ENCODE measurements at places on chromosomes 12 and 14. TPM values are rescaled to one million over a fixed set of nuclear protein-coding genes. Genes with fewer than 3 reads are reported as not detected.

The NANOG gene
- total RNA-seq, result under 0.01 TPM

The EML1 gene
- total RNA-seq, result 38.0 TPM

The RNF212B gene
- not detected for total RNA-seq

The NUDT14 gene
- 15.9 TPM for total RNA-seq

The TAS2R9 gene
- total RNA-seq, result not detected

The PLEKHG7 gene
- total RNA-seq, result not detected

The SERPINA1 gene
- total RNA-seq, result 0.29 TPM

GRCh38 chr12:14716848-14717444 lies 20.5 kb upstream of the GUCY2C start:
- peak; percentile 87 for DNase-seq

GRCh38 chr12:128603573-128604115 lies 220.1 kb downstream of the SLC15A4 start:
- DNase-seq, result no peak

DNA sequence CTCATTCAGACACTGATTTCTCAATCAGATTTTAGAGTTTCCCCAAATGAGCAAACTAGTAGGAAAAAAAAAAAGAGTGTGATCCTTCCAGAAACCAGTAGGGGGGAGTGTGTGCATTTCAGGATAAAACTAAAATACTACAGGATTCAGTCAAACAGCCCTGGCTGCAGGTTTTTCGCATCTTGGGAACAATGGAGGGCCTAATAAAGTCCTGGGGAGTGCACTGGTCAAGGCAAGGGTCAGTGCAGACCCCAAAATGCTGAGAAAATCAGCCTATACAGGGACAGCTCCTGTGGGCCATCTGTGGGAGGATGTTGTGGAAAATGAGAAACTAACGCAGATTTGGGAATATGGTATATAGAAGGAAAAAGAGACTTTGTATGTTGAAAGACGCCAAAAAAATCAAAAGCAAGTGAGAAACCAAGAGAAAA lies 22.2 kb upstream of the ABCD4 start:
- no peak for DNase-seq

DNA sequence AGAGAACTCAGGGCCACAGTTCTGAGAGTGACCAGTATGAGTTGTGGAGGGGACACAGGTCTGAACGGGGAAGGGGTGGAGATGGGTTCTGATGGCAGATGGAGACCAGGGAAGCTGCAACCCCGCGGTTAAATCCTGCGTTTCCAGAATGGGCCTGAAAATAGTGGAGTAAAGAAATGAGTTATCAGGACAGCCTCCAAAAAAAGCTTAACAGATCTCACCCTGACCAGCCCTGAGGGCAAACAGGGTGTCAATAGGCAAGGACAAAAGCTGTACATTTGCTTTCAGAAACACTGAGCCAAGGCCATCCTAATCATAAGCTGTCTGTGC lies 555 bp upstream of the RTN1 start:
- DNase-seq, result peak; percentile 64

DNA sequence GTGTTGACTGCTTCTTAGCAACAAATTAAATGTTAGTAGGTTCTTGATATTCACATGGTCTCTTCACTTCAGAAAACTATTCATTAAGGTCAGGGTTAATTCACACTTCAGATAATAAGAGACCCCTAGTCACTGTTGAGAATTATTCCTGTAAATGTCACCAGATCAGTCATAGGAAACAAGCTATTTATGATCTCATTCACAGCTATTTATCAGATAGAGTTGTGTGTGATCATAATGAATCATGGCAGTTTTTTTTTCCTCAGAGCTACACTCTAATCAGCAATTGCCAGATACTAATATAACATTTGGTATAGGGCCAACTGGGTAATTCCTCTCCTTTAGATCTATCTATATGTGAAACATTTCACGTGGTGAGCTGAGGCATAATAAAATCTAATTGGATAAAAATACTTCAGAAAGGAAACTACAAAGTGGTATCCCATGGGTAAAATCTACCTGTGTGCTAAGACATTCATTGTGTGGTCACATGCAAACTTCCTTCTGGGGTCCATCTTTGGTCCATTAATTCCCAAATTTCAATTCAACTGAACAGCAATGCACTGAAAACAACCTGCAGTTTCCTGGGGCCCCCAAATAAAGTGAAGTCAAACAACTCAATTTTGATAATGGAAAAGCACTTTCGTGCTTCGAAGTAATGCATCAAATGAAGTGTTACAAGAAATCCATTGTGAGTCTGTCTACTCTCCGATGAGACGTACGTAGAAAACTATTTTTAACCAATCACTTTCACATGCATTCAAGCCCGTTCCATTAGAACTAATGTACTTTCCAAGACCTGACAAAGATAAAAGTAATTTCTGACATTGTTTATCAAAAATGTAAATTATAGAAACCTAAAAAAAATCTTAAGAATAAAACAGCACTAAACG lies 197.0 kb downstream of the ACSS3 start:
- no peak for DNase-seq

GRCh38 chr14:49008363-49008762 lies 577.8 kb downstream of the RPS29 start:
- no peak for DNase-seq

- no peak for DNase-seq
Measured at GRCh38 chr14:87148655-87149054, 844.3 kb downstream of the GALC start.

- no peak for DNase-seq
Measured at GRCh38 chr12:66035288-66035966, 95.1 kb downstream of the LLPH start.

DNA sequence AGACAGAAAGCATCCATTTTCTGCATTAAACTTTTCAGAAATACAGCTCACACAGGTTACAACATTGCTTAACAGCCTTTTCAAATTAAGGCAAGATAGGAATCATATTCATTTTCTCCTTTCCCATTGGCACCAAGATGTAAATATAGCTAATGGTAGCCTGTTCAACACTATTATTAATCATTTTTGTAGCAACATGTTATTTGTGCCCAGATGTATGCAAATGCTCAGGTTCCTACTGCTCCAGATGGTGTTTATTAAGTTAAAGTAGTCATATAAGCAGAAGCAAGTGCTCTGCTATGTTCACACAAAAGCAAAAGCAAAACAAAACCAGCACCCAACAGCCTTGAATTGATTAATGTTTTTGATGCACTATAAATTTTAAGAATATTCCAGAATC lies 1110.6 kb downstream of the SLC6A15 start:
- no peak for DNase-seq

DNA sequence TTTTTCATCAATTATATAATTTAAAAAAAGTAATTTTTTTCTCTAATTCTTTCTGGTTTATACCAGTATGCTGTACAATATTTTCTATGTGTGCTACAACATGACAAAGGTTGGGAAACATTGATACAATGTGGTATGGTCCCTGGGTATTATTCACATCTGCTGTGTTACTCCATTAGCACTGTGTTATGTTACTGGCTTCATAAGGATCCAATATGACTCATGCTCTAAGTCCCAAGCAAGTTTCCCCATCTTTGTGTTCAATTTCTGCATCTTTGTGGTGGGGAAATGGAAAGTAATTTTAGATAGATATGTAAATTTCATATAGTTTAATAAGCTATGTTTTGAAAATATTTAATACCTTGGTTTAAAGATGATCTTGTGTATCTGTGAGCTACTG lies 35.8 kb downstream of the FBXO33 start:
- DNase-seq, result no peak

GRCh38 chr14:78107166-78107565 lies 63.0 kb upstream of the NRXN3 start:
- DNase-seq, result no peak

DNA sequence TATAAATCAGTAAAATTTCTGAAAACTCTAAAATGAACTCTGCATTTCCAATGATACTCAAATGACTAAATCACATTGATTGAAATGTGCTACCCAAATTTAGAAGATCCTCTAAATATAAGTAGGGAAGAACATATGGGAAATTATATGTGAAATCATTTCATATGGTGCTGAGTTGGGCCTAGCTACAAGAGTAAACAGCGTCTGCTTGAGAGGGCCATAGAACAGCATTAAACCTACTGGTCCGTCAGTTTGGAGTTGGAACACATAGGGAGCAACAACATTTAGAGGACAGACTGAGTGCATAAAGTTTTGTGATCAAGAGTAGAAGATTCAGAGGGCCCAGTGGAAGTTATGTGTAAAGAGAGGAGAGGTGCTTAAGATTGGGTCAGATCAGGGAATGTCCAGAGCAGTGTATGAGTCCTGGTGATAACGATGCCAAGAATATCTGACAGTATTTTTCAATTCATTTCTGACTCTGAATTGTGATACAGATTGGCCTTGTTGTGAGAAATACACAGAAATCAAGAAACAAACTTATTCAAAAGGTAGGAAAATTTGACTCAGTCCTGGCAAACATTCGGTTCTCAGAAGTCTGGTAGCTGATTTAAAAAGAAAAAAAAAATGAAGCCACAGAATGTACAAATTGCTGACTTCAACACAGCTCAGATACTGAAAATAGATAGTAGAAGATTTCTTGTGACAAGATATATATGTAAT lies 362.2 kb downstream of the CCDC91 start:
- DNase-seq, result no peak

DNA sequence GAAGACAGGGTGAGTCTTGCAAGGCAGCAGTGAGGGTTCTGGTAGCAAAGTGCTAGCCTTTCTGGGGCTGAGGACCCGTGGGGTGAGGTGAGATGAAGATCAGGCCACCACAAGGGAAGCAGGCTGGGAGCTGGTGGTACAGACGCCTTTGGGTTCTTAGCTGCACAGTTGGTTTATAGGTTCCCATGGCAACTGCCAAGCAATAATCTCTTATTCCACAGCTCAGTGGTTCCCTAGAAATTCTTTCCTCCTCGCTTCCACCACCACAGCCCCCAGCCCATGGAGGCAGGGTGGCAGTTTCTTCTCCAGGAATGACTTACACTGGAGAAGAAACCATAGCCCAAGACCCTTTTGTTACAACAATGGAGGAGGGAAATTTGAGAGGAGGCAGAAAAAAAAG lies 82.1 kb downstream of the CMKLR1 start:
- no peak for DNase-seq

GRCh38 chr14:100979780-100980179 lies 76.3 kb upstream of the RTL1 start:
- DNase-seq, result no peak

GRCh38 chr14:101088395-101088667 lies 184.8 kb upstream of the RTL1 start:
- no peak for DNase-seq

DNA sequence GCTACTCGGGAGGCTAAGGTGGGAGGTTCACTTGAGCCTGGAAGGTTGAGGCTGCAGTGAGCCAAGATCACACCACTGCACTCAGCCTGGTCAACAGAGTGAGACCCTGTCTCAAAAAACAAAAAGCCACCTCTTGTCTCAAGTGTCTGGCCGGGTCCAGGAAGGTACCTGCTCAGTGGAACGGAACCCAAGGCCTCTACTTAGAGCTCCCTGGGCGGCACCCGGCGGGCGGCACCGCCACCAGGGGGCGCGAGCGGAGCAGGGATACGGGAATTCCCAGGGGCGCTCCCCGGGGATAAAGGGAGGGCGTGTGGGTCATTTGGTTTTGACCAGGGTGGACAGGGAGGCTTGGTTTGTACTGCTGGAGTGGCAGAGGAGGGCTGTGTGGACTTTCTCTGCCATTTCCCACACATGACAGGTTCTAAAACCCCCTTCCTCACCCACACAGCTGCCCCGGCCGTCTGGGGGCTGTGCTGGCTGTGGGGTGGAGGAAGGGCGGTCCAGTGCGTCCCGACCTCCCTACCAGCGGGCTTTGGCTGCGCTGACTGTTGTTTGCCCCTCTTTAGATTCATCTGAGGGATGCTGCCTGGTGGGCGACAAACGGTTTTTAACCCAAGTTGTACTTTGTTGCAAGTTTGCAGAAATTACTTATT lies 91.4 kb downstream of the SETD3 start:
- DNase-seq, result peak; percentile 94

DNA sequence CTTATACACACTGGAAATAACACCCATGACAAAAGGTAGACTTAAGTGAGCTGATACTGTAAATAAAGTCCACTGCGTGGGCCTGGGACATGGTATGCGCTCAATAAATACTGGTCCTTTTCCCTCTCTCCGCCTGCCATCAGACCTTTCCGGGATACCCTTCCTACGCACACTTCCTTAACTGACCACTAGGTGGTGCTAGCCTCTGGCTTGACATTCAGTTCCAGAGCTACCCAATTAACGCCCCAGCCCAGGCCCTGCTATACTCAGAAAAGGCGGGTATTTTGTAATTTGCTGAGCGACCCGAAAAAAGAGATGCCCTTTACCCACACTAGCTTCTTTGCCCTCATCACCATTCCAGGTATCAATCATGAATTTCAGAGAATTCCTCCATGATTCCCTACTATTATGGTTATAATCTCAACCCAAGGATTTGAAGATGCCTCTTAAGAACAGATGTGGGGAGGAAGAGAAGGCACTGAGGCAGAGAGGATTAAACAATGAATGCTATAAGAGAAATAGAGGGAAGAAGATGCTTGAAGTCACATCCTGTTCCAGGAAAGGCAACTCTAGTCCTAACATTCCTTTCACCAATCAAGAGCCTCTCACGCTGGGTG lies 3.9 kb upstream of the LRP1 start:
- DNase-seq, result peak; percentile 88

GRCh38 chr12:107843351-107844311 lies 69.1 kb downstream of the ASCL4 start:
- peak; percentile 82 for DNase-seq
